A673 (cell line): ENCODE measurements at places on chromosomes 2 and 18. TPM values are rescaled to one million over a fixed set of nuclear protein-coding genes. Genes with fewer than 3 reads are reported as not detected.

The CFAP65 gene
- 0.13 and 0.83 TPM in 2 replicates for total RNA-seq

The WNT6 gene
- not detected in 2 replicates for total RNA-seq

The CPSF3 gene
- 86.8 and 87.2 TPM in 2 replicates for total RNA-seq

The THADA gene
- 35.1 and 39.7 TPM in 2 replicates for total RNA-seq
